ENCODE measurements at places on chromosomes 1 and 21.

DNA sequence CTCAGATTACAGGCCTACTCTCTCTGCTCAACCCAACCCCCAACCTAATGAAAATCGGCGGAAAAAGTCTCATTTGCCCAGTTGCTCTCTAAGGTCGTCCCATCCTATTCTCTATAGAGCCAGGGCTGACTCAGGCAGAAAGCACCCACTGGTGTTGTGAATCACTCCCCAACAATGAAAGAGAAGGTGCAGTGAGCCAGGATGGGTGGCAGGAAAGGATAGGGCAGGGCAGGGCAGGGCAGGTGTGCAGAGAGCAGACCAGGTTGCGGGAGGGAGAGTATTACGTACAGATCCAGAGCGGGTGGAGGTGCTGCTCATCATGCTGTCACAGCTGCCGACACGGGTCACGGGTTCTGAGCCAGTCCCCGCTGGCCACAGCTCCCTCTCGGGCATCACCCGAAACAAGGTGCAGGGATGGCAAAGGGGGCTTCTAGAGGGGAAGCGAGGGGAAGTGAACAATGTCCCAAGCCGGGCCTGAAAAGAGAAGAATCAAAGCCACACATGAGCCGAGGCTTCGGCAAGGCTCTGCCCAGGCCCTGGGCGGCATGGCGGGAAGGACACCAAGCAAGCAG is 5.3 kb downstream of the C1orf116 start:
- no peak for DNase-seq

- no peak for DNase-seq
Observed at GRCh38 chr1:49995734-49996133, 28.0 kb downstream of the AGBL4 start.

DNA sequence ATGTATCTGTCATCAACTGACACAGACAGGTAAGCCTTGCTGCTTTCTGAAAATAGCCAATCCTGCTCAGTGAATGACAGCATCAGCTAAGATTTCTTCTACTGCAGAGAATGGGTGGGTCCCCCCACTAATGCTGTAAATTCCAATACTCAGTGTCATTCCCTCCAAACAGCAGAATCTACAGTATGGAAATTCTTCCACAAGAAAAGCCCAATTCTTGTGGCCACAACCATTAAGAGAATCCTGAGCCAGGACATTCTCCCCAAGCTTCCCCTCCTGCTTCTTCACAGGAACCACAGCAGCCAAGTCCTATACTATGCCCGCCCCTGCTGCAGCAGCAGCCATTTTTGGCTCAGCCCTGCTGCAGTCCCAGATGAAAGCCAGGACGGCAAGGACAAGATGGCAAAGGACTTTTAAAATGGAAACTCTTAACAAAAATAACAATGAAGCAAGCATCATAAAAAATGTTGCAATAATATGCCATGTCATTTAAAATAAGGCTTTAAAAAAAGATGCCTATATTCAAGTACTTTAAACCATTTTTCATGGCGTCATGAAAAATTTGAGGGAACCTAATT is 26.8 kb downstream of the EIF4G3 start:
- no peak for DNase-seq

DNA sequence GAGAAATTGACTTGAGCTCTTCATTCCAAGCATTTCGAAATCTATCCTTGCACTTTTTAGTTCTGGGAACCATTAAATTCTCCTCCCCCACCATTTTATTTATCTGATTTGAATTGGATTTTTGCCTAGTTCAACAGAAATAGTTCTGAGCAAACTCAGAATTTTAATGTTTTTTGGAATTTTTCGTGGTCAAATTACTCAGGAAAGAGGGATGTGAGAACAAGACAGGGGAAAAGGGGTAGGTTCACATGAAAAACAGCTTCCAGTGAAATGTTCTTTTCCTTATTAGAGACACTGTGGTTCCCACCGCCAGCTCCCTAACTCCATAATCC is 5.7 kb upstream of the ZNF697 start:
- no peak for DNase-seq

GRCh38 chr1:40161888-40162397 is 756 bp downstream of the RLF start:
- DNase-seq: no peak

GRCh38 chr1:60990714-60991090 is 91.7 kb upstream of the NFIA start:
- no peak for DNase-seq
